ENCODE measurements at places on chromosomes 16 and 17.

DNA sequence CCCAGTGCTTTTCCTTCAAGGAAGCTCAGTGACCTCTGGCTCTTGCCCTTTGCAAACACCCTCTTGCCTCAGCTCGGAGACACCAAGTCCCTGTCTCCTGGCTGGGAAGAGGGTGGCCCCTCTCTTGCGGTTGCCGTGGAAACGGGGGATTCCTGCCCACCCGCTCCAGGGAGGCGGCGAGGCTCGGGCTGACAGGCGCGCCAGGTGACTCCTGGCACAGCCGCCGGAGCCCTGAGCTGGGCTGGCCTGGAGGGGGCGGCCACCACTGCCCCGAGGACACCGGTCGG is 71.4 kb downstream of the ABR start:
- DNase-seq = no peak

GRCh38 chr17:49078248-49078647 is 54.3 kb upstream of the B4GALNT2 start:
- DNase-seq = no peak

DNA sequence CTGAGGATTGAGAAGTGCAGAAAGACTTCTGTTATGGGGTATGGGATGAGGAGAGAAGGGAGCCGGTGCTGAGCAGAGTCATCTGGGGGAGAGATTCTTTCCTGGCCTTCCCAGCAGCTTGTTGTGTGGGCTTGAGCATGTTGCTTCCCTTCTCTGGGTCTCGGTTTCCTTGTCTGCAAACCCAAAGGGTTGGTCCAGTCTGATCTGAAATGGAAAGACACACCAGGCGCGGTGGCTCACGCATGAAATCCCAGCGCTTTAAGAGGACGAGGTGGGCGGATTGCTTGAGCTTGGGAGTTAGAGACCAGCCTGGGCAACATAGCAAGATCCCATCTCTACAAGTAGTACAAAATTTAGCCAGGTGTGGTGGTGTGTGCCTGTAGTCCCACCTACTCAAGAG is 6.0 kb downstream of the SOCS3 start:
- no peak for DNase-seq

DNA sequence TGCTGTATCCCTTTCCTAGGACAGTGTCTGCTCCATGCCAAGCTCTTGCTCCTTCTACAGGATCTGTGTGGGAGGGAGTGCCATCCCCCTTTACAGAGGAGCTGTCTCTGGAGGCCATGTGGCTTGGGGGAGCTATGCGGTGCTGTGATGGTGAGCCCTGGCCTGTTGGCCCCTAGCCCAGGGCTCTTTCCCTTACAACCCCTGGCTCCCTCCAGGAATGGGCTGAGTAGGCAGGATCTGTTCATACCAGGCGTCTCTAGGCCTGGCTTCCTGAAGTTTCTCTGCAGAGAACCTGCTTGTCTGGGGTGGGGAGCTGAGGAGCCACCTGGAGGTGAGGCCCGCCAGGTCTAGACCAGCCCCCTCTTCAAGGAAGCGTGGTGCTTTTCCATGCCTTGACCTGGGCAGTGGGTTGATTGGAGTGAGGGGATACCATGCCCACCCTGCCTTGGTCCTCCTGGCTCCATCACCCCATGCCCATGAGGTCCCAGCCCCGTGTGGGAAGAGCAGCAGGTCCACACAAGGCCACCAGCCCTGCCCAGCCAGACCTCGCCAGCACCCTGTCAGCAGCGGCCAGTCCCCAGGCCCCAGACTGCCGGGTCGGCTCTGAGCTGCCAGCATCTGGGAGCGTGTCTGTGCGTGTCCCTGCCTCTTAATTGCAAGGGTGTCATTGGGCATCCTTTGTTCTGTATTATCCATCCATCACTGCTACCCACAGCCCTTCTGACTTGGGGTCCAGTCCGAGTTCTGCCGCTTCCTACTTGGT is 14.7 kb downstream of the LLGL2 start:
- no peak for DNase-seq

GRCh38 chr17:79745641-79746105 is 14.9 kb downstream of the ENPP7 start:
- DNase-seq = no peak

- DNase-seq = no peak
Observed at GRCh38 chr17:66414561-66415175, 112.3 kb downstream of the PRKCA start.

GRCh38 chr16:66130296-66130905 is 236.1 kb upstream of the CDH5 start:
- no peak for DNase-seq

GRCh38 chr17:10875430-10875851 is 37.6 kb upstream of the PIRT start:
- DNase-seq = no peak

- DNase-seq = no peak
Observed at GRCh38 chr16:81478876-81479511, 34.4 kb downstream of the CMIP start.

DNA sequence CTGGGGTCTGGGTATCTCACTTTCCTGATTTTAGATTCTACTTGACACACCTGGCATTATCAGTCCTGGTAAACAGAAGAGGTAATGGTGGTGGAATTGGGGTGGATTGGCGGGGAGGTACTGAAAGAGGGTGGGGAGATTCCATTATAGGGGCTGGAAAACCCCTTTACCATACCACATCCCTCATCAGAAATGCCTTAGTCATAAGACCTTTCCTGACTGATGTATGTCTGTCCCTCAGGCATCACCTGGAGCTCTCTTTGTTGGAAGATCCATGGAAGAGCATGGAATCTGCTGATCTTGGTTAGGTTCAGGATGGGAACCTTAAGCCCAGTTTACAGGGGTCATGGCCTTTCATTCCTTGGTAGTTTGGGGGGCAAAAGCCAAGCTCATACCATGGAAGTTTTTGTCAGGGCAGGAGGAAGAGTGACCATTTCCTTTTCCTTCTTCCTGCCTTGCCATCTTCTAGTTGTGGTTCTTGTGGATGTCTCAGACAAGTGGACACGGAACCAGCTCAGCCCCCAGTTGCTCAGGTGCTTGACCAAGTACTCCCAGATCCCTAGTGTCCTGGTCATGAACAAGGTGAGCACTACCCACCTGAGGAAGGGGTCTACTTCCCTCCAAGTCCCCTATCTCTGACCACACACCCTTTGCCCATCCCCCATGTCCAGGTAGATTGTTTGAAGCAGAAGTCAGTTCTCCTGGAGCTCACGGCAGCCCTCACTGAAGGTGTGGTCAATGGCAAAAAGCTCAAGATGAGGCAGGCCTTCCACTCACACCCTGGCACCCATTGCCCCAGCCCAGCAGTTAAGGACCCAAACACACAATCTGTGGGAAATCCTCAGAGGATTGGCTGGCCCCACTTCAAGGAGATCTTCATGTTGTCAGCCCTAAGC is 3.3 kb downstream of the ERAL1 start:
- DNase-seq = no peak

DNA sequence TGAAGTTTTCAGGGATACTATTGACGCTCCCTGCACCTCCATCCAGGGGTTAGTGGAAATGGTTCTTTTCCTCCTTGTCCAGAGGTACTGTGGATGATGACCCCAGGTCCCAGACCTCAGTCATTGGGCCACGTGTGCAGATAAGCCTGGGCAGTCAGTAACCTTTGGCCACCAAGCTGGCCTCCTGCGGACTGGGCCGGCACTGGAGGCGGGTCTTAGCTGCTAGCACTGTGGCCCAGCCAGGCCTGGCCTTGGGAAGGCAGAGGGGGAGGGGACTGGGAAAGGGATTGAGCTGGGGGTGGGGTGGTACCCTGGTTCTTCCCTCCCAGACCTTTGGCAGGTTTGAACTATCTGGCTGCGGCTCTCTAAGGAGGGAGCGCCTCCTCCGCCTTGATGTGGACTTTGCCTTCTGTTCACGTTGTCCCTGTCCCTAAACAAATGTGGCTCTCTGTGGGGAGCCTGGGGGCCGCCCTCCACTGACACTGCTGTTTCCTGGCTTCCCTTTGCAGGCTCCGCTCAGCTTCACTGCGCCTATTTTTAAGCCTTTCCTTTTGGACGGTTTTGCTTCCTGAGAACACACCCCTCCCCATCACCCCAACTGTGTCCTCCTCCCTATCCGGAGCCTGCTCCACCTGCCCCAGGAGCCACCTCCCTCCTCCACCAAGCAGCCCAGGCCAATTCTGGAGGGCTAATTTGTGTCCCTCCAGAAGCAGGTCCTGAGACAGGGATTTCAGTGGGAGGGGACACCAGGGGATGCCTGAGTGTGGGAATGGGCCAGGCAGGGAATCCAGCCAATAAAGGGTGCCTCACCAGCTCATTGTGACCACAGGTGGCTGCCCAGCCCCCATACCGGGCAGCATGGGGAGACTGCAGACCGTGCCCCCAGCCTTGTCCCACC is 251.9 kb downstream of the SEC14L1 start:
- DNase-seq = no peak

DNA sequence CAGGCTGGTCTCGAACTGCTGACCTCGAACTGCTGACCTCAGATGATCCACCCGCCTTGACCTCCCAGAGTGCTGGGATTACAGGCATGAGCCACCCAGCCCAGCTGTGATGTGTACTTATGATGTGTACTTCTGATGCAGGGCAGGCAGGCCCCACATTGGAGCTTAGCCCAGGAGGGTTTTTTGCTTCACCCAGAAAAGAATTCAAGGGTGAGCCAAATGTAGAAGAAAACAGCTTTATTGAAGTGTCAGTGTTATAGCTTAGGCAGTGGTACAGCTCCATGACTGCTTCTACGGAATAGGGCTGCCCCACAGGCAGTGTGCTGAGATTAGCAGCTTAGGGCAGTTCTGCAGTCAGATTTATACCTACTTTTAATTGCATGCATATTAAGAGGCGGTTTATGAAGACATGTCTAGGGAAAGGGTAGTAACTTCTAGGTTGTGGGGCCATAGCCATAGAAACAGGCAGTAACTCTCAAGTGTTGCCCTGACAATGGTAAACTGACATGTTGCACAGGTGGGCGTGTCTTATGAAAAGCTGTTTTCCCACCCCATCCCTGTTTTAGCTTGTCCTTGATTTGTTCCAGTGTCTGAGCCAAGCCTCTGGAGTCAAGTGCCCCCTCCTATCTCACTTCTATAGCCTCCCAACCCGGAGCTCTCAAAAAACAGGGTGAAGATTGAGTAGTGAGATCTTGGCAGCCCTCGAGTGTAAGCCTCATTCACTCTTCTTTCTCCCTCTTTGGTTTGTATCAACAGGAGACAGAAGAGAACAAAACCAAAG is 24.1 kb upstream of the POLR3E start:
- no peak for DNase-seq

GRCh38 chr16:6678586-6678985 is 654.1 kb upstream of the RBFOX1 start:
- DNase-seq = no peak

- DNase-seq = no peak
Observed at GRCh38 chr17:13008461-13008860, 9.4 kb downstream of the ELAC2 start.

- no peak for DNase-seq
Observed at GRCh38 chr17:34161690-34162089, 93.4 kb upstream of the CCL2 start.

DNA sequence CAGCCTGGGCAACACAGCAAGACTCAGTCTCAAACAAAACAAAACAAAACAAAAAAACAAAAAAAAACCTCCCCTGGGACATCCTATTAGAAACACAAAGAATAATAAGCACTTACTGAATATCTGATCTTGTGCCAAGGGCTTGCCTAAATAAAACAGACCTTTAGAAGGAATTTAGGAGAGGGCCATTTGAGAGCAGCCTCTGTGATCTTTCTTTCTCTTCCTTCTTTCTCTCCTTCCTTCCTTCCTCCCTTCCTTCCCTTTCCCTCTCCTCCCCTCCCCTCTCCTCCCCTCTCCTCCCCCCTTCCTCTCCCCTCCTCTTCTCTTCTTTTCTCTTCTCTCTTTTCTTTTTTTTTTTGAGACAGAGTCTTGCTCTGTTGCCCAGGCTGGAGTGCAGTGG is 12.3 kb downstream of the ITGAL start:
- no peak for DNase-seq

GRCh38 chr16:84883301-84883700 is 63.5 kb downstream of the CRISPLD2 start:
- DNase-seq = no peak

DNA sequence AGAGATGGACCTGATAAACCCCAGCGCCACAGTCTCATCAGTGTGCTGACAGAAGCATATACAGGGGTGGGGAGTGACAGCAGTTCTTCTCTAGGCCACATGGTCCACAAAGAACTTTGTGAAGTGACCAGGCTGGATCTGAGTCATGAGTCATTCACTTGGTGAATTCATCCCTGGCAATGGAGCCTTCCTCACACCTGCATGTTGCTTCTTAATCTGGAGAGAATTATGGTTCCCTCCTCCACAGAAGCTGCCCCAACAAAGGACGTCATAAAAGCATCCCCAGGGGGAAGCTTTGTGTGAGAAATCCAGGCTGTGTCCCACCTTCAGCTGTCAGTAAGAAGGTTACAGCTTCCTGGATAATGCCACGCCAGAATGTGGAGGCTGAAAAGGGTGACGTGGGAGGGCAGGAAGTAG is 215.6 kb upstream of the MAF start:
- no peak for DNase-seq

- no peak for DNase-seq
Observed at GRCh38 chr17:81208651-81209050, 14.1 kb downstream of the CEP131 start.

GRCh38 chr16:86533767-86534351 is 21.2 kb downstream of the MTHFSD start:
- DNase-seq = no peak

GRCh38 chr16:53891409-53892139 is 187.6 kb downstream of the FTO start:
- no peak for DNase-seq

DNA sequence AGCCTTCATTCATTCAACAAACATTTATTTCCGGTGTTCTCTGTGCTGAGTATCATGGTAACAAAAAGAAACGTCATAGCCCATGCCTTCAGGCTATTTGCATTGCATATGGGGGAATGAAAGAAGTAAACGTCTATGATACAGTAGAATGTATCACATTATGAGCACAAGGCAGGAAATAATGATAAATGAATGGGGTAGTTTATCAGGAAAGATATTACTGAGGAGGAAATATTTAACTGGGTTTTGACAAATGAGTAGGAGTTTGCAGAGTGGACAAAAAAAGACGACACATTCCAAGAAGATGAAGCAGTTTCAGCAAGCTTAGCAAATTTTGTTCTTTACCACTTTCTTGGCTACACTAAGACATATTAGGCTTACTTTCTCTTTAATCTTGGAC is 1.3 kb upstream of the KRTAP4-7 start:
- DNase-seq = no peak

- DNase-seq = no peak
Observed at GRCh38 chr16:57155702-57156350, 30.0 kb downstream of the PSME3IP1 start.

DNA sequence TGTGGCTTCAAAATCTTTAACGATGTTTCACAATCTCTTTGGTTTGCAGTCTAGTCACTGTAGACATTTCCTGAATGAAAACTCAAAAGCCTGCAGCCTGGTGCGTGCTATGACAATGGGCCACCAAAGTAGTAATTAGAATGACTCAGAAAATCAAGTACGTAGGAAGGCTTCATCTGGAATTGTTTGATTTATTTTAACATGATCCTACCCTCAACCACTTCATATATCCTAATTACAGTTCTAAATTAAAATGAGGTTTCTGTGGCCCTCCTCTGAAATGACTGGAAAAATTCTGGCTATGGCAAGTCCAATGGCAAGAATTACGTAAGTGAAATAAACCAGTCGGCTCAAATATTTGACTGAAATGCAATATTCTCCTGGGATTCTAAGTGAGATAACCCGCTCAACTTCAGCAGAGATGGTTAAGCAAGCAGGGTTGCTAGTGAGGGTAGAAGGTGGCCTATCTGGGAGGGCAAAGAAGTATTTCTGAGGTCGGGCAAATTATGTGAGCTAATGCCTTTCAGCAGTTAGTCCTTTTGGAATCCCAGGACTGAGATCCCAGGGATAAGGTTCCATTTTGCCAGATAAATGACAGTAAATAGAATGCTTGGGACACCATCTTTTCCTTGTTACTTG is 145.6 kb upstream of the MYOCD start:
- DNase-seq = no peak

All from activated naive CD4-positive, alpha-beta T cell treated with anti-CD3 and anti-CD28 coated beads, Interleukin-2, amount 50 U/mL, for 16 hours (primary cell).